ENCODE measurements at places on chromosomes 6 and 20. TPM values are rescaled to one million over a fixed set of nuclear protein-coding genes. Genes with fewer than 3 reads are reported as not detected.
A peak's percentile ranks its signal among the peaks of the same experiment; 100 is the strongest.

The ZC2HC1B gene
- total RNA-seq, result not detected

DNA sequence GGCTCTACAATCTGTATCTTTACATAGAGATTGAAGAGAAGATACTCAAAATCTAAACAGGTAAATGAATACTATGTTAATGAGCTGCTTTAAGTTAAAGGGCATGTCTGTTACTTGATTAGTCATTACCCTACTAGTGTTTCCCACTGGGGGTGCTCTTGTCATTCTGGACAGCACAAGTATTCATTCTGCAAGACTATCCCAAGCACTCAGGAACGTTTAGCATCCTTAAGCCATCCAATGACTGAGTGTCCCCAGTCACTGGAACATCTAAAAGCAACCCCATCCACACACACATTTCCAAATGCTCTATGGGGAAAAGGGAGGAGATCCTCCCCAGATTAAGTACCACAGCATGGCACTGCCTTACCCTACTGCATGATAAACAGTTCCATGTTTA is 25.7 kb downstream of the EZR start:
- no peaks in the 10 kb centered on the region for H3K27me3 ChIP-seq
- H3K27ac ChIP-seq, result no peak overlapping the region
- no peaks in the 10 kb centered on the region for H3K4me1 ChIP-seq
- peak; percentile 38 for DNase-seq
- no peaks in the 10 kb centered on the region for H3K36me3 ChIP-seq
- H3K4me3 ChIP-seq, result no peak overlapping the region

DNA sequence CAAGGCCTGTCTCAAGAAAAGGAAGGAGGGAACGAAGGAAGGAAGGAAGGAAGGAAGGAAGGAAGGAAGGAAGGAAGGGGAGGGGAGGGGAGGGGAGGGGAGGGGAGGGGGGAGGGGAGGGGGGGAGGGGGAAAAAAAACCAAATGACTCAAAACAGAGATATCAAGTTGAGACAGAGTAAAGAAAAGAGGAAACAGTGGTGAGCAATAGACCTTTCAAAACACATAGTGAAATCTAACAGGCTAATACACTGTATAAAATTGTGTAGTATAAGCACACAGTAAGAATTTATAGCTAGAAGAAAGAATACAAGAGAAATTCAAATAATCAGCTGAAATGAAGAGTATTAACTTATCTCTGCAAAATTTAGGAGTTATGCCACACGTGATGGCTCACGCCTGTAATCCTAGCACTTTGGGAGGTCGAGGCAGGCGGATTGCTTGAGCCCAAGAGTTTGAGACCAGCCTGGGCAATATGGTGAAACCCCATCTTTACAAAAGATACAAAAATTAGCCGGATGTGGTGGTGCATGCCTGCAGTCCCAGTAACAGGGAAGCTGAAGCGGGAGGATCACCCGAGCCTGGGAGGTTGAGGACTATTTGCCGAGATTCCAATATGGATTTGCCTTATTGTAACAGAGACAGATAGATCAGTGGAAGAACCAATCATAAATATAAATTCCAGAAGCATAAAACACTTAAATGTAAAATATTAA is 123.2 kb downstream of the PRND start:
- H3K4me1 ChIP-seq, result no peaks in the 10 kb centered on the region
- H3K27ac ChIP-seq, result no peak overlapping the region
- no peak overlapping the region for H3K4me3 ChIP-seq

DNA sequence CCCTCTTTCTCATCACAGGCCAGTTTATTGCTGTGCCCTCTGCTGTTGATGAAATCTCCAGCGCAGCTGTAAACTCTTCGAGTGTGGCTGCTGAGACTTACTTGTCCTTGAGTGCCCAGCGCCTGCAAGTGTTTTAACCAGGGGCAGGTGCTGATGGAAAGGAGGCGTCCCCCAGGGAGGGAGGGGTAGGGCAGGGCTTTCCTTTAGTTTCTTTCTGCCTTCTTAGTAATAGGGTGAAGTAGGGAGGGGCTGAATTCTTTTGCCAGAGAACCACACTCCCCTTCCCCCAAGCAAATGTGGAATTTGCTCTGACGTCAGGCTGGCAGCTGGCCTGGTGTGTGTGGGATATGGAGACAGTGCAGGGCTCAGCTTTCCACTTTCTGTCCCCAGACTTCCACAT is 61.2 kb downstream of the IGF2R start:
- H3K27me3 ChIP-seq, result no peaks in the 10 kb centered on the region
- peak overlapping the region; percentile 42 for H3K27ac ChIP-seq
- peaks cover 8% of the 10 kb centered on the region for H3K4me1 ChIP-seq
- peak; percentile 80 for DNase-seq
- no peak overlapping the region for H3K4me3 ChIP-seq
- H3K36me3 ChIP-seq, result peaks cover 7% of the 10 kb centered on the region

GRCh38 chr20:56358070-56358469 is 704 bp upstream of the FAM210B start:
- no peaks in the 10 kb centered on the region for H3K36me3 ChIP-seq
- DNase-seq, result no peak
- no peak overlapping the region for H3K27ac ChIP-seq
- H3K4me3 ChIP-seq, result peak overlapping the region; percentile 18

GRCh38 chr20:63690898-63691710 is 5.3 kb upstream of the TNFRSF6B start:
- no peaks in the 10 kb centered on the region for H3K27me3 ChIP-seq
- H3K4me1 ChIP-seq, result no peaks in the 10 kb centered on the region
- H3K4me3 ChIP-seq, result no peak overlapping the region
- H3K36me3 ChIP-seq, result no peaks in the 10 kb centered on the region
- no peak overlapping the region for H3K27ac ChIP-seq
- DNase-seq, result no peak

The BANF2 gene
- not detected for total RNA-seq

GRCh38 chr6:9614778-9615177 is 800.1 kb downstream of the TFAP2A start:
- no peak overlapping the region for H3K27ac ChIP-seq
- H3K4me3 ChIP-seq, result no peak overlapping the region
- no peak for DNase-seq
- H3K4me1 ChIP-seq, result no peaks in the 10 kb centered on the region

The OXT gene
- not detected for total RNA-seq

DNA sequence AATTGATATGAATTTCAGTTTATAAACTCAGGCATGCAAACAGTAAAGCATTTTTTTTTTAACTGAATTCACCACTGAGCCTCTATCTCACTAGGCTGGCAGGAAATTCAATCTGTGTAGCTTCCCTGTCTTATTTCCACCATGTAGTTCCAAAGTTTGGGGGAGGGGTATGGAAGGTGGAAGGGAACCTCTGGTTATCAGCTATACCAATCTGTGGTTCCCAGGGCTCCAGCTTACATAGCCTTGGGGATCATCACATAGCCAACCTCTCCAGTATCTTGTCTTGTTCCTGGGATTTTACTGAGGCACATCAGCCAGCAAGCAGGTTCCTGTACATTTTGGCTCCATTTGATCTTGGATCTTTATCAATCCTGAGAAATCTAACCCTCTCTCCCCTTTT is 15.6 kb downstream of the RAD21L1 start:
- DNase-seq, result no peak
- H3K27ac ChIP-seq, result no peak overlapping the region
- H3K4me3 ChIP-seq, result no peak overlapping the region
- H3K4me1 ChIP-seq, result no peaks in the 10 kb centered on the region
- peaks cover 39% of the 10 kb centered on the region for H3K27me3 ChIP-seq

The PGC gene
- total RNA-seq, result not detected

The ASIP gene
- total RNA-seq, result not detected

- H3K4me1 ChIP-seq, result no peaks in the 10 kb centered on the region
- no peak for DNase-seq
- no peak overlapping the region for H3K27ac ChIP-seq
- no peaks in the 10 kb centered on the region for H3K36me3 ChIP-seq
- no peaks in the 10 kb centered on the region for H3K27me3 ChIP-seq
These were observed 208.8 kb downstream of the DHX35 start for GRCh38 chr20:39170896-39171463.

The LST1 gene
- total RNA-seq, result not detected

The RIMS1 gene
- total RNA-seq, result 2.5 TPM

DNA sequence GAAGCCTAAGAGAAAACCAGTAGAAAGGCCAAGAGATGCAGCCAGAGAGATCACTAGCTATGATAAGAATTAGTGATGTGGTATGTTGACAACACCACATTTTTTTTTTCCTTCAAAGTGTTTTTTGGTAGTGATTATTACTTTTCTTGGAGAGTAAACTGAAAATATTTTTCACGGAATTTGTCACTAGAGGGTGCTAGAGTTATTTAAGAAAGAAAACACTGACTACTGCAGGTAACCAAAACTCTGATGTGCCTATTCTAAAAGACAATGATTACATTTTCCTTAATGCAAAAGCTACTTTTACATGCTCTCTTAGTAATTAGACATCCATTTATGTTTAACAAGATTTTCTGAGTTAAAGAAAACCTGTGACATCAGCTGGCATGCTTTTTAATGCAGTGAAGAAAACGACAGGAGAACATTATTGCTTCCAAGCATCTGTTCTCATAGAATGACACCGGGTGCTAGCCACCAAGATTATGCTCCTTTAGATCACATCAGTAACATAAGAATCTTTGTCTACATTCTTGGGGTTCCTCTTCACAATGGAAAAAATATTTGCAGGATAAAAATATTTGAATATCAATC is 28.8 kb downstream of the RWDD2A start:
- no peak overlapping the region for H3K27ac ChIP-seq
- H3K36me3 ChIP-seq, result no peaks in the 10 kb centered on the region
- DNase-seq, result peak; percentile 65

DNA sequence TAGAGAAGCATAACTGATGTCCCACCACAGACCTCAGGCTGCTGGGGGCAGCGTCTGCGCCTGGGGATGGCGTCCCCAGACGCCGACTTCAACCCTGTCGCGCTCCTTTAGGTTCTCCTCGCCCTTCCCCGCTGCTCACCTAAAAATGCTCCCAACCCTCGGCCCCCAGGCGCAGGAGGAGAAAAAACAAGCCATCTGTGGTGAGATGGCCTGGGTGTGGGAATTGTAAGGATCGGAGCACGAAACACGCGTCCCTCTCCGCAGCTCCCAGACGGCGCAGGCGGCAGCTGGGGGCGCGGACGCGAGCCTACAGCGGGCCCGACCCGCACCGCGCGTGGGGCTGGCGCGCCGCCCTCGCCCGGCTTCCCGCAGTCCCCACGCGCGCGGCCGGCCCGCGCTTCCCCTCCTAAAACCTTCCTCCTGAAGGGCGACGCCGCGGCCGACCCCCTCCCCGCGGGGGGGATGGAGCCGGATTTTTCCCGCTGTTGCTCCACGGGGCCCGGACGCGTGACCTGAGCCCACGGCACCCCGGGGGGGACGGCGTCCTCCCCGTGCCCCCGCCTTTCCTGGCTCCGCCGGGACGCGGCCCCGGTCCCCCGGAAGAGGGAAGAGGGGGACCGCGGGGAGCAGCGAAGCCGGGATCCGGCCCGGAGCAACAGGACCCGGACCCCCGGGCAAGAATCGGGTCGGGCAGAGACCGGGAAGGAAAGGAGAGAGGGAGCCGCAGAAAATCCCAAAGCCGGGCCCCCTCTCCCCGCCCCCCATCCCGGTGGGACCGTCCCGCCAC is 611 bp downstream of the EPB41L2 start:
- peaks cover 16% of the 10 kb centered on the region for H3K27me3 ChIP-seq
- peak; percentile 46 for DNase-seq
- H3K36me3 ChIP-seq, result no peaks in the 10 kb centered on the region
- peak overlapping the region; percentile 73 for H3K4me3 ChIP-seq
- H3K4me1 ChIP-seq, result peaks cover 13% of the 10 kb centered on the region

DNA sequence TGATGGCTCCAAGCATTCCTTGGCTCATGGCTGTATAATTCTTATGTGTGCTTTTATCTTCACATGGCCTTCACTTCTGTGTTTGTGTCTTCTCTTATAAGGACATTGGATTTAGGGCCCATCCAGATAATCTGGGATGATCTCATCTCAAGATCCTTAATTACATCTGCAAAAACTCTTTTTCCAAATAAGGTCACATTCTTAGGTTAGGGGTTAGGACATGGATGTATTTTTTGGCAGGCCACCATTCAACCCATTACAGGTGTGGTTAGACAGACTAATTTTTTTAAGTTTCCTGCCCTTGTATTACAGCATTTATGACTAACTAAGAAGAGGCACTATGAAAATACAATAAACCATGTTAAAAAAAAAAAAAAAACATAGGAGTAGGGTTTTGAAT is 254.0 kb downstream of the TPBG start:
- H3K27me3 ChIP-seq, result no peaks in the 10 kb centered on the region
- no peak for DNase-seq
- H3K36me3 ChIP-seq, result no peaks in the 10 kb centered on the region
- H3K4me3 ChIP-seq, result no peak overlapping the region
- no peak overlapping the region for H3K27ac ChIP-seq

DNA sequence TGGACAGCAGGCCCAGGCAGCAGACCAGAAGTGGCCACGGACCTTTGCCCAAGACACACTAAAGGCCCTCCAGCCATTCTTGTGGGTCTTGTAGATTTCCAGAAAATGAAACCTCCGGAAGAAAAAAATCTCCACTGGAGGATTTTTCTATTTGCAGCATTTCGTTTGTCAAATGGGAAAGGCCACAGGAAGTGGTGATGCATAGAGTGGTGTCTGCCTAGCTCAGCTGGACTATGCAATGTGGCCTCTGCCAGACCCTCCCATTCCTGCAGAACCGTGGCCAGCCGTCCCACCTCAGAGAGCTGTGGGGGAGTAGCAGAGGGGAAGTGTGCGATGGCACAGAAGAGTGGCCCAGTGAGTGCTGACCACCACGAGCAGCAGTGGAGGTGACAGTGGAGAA is 24.0 kb upstream of the INSM1 start:
- H3K36me3 ChIP-seq, result no peaks in the 10 kb centered on the region
- no peaks in the 10 kb centered on the region for H3K4me1 ChIP-seq
- DNase-seq, result no peak
- H3K27me3 ChIP-seq, result no peaks in the 10 kb centered on the region

The SSTR4 gene
- not detected for total RNA-seq

DNA sequence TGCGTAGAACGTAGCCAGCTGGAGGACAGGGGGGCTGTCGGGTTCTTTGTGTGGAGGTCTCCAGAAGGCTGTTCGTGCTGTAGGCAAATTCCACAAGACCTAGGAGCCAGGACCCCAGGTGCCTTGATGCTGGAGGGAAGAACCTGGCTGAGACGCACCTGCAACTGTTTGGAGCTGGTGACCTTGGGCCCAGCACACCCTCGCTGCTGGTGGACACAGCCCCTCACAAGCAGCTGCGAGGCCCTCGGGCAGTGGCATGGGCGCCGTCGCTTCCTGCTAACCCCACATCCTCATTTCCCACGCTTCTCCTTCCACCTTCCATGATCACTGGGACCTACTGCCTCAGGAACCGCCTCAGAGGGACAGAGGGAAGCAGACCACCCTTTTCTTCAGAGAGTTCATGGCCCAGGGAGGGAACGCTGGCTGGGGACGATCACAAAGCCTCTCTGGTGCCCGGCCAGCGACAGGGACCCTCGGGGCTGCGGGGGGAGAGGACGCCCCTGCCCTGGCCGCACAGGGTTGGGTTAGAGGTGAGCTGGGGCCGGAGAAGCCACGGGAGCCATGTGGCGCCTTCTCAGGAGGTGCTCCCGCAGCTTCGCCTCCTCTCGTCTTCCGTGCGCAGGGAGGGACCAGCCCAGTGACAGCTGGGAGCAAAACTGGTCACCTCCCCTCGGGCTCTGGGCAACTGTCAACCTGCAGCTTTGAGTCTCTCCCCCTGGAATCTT is 18.4 kb downstream of the DLL1 start:
- no peak for DNase-seq
- no peaks in the 10 kb centered on the region for H3K27me3 ChIP-seq
- no peak overlapping the region for H3K27ac ChIP-seq
- no peaks in the 10 kb centered on the region for H3K36me3 ChIP-seq
- peaks cover 16% of the 10 kb centered on the region for H3K4me1 ChIP-seq
- H3K4me3 ChIP-seq, result no peak overlapping the region

GRCh38 chr6:101391772-101392585 is 1.5 kb upstream of the GRIK2 start:
- DNase-seq, result peak; percentile 40
- no peaks in the 10 kb centered on the region for H3K36me3 ChIP-seq
- peak overlapping the region; percentile 56 for H3K4me3 ChIP-seq
- peaks cover 74% of the 10 kb centered on the region for H3K27me3 ChIP-seq
- no peak overlapping the region for H3K27ac ChIP-seq

Data from neural progenitor cell (in vitro differentiated cells).